ENCODE measurements at places on chromosomes 5 and 9. TPM values are rescaled to one million over a fixed set of nuclear protein-coding genes. Genes with fewer than 3 reads are reported as not detected.

DNA sequence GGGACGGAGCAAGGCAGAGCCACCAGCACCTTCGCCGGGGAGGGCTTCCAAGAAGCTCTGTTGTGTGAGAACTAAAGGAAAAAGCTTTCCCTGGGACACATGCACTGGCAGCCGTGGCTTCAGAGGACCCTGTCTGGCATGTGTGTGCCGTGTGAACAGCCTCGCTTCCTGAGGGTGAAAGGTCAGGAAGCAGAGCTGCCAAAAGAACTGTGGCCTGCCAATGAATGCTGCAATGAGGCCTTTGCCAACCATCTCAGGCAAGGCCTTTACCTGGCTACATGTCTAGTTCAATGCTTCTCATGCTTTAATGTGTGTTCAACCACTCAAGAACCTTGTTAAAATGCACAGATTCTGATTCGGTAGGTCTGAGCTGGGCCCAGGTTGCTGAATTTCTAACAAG is 53.5 kb downstream of the NIPSNAP3B start:
- DNase-seq: no peak

DNA sequence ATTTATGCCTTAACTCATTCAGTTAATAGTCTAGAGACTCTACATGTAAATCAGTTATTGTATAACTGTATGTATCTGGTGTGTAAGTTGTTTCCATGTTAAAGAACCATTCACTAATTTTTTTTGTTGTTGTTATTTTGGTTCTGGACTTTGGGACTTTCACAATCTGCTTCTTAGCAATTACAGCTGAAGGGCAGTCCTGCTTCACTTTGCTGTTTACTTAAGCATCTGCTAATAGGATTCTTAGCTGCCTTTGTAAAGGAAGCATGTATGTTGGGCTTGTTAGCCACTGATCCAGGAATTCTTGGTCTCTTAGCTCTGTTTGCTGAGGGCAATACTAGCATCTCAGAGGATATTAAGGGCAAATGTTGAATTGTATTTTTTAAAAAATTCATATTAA is 97.0 kb downstream of the FOCAD start:
- no peak for DNase-seq

DNA sequence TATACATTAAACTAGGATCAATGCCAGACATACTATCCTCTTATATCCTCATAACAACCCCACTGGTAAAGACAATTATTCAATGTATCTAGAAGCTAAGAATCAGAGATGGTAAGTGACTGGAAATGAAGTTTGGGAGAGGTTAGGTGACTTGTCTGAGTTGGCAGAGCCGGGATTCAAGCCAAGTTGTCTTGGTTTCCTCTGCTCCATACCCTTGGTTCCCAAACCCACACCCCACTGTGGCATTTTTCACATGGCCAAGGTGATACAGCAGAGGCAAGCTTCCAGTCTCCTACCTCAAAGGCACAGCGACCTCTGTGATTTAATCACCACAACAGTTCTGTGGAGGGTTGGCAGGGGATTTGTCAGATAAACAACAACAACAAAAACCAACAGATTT is 34.7 kb upstream of the ADRB2 start:
- no peak for DNase-seq

DNA sequence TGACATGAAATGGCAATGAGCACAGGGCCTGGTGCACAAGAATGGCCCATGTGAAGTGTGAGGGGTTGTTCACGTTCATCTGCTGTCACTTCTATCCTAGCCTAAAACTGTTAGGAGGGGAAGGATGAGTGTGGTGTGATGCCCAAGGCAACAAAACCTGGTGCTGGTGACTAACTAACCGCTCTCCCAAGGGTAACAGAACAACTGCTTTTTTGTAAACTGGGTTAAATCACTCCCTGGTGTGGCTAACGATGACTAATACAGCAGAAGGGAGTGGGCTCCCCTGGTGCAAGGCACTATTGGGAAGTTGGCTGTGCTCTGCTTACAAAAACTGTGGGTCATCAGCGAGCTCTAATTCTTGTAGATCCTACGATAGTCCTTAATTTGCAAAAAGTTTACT is 103.2 kb upstream of the VCAN start:
- DNase-seq: peak; percentile 91

DNA sequence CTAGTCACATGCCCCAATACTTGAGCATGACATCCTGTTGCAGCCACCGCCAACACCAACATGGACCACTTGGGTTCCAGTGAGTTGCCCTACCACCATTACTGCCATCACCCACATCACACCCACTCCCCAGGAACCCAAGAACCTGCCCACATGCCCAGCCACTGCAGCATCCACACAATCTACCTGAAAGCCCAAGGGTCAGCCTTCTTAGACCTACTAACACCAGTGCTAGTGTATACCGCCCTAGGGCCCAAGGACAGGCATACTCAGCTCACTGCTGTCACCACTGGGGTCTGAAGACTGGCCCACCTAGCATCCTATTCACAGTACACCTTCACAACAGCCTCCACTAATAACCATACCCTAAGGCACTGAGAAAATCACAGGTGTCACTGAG is 82.0 kb downstream of the SYK start:
- DNase-seq: no peak

DNA sequence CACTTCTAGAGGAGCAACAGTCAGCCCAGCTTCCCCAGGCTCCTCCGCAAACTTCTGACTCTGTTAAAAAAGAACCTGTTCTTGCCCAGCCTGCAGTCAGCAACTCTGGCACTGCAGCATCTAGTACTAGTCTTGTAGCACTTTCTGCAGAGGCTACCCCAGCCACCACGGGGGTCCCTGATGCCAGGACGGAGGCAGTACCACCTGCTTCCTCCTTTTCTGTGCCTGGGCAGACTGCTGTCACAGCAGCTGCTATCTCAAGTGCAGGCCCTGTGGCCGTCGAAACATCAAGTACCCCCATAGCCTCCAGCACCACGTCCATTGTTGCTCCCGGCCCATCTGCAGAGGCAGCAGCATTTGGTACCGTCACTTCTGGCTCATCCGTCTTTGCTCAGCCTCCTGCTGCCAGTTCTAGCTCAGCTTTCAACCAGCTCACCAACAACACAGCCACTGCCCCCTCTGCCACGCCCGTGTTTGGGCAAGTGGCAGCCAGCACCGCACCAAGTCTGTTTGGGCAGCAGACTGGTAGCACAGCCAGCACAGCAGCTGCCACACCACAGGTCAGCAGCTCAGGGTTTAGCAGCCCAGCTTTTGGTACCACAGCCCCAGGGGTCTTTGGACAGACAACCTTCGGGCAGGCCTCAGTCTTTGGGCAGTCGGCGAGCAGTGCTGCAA is 72.8 kb downstream of the NUP214 start:
- DNase-seq: no peak

- DNase-seq: peak; percentile 63
Observed at GRCh38 chr9:131590907-131591844, 45.9 kb downstream of the PRRT1B start.

GRCh38 chr9:123475407-123475806 is 119.4 kb downstream of the CRB2 start:
- DNase-seq: no peak

- no peak for DNase-seq
Observed at GRCh38 chr9:353077-353476, 138.4 kb downstream of the DOCK8 start.

GRCh38 chr5:57007344-57007743 is 55.4 kb upstream of the MIER3 start:
- DNase-seq: no peak

DNA sequence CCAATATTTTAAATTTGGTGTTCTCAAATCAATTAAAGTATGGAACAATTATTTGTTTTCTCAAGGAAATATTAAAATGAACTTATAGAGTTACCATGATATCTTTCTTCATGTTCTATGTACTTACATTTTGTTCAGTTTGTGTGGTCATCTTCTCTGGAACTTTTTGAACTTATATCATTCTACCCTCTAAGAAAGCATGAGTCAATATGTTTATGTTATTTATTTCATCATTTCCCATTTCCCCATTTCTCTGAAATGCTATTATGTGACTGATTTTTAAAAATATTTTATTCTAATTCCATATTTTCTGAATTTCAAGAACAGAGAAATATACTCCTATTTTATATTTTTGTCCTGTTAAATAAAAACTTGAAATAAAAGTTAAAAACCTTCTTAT is 123.5 kb upstream of the ACOT12 start:
- DNase-seq: peak; percentile 66

- DNase-seq: no peak
Observed at GRCh38 chr5:138258704-138259292, 15.6 kb downstream of the GFRA3 start.

GRCh38 chr5:177445917-177446199 is 756 bp upstream of the PRR7 start:
- DNase-seq: peak; percentile 19

- no peak for DNase-seq
Observed at GRCh38 chr9:133807818-133808217, 69.7 kb upstream of the SARDH start.

DNA sequence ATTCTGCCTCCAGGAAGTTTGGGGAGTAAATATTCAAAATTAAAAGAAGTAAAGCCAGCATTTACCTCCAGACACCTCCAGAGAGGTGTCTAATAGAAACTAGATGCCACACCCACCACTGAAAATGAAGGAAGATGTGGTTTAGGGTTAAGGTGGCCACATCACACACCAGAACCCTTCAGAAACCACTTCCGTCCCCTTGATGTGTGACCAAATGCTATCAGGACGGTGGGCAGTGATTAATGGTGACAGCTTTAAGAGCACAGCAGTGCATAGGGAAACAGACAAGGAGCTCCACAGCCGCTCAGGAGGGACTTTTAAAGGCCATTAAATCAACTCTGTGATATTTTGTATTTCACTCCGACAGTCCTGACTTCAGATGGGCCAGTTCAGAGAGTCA is 295.2 kb downstream of the BRINP1 start:
- no peak for DNase-seq

The BRINP1 gene
- total RNA-seq: 0.33 TPM

The CD274 gene
- 5.9 TPM for total RNA-seq

The GAS1 gene
- 7.4 TPM for total RNA-seq

The FAM221B gene
- not detected for total RNA-seq

The TLE1 gene
- total RNA-seq: 29.7 TPM

The C5orf52 gene
- not detected for total RNA-seq

The RC3H2 gene
- total RNA-seq: 35.7 TPM

The AGXT2 gene
- total RNA-seq: not detected

The GNAQ gene
- 30.4 TPM for total RNA-seq

The SPAG8 gene
- total RNA-seq: 1.3 TPM

The FGF10 gene
- 110 TPM for total RNA-seq

The FAXDC2 gene
- 11.3 TPM for total RNA-seq

The SLC36A3 gene
- not detected for total RNA-seq

The PCDHGA4 gene
- total RNA-seq: 7.6 TPM

The LRRTM2 gene
- total RNA-seq: 1.3 TPM
